ENCODE measurements at places on chromosomes 6 and 20. TPM values are rescaled to one million over a fixed set of nuclear protein-coding genes. Genes with fewer than 3 reads are reported as not detected.

The OR2B6 gene
- not detected for total RNA-seq

The SIRPB1 gene
- total RNA-seq, result 1.4 TPM

The EYA2 gene
- total RNA-seq, result not detected

The C6orf58 gene
- total RNA-seq, result not detected

The TMX4 gene
- 47.4 TPM for total RNA-seq

The C6orf132 gene
- total RNA-seq, result 31.9 TPM

The CLPSL1 gene
- total RNA-seq, result not detected

The IP6K3 gene
- total RNA-seq, result 1.7 TPM

The THBD gene
- total RNA-seq, result 36.2 TPM

The GZF1 gene
- total RNA-seq, result 19.9 TPM
